ENCODE measurements at places on chromosomes 1 and 21.

GRCh38 chr1:58939666-58940370, 156.0 kb upstream of the JUN start:
- DNase-seq, result no peak

- no peak for DNase-seq
These were observed 2.1 kb upstream of the RD3 start for GRCh38 chr1:211493876-211494653.

DNA sequence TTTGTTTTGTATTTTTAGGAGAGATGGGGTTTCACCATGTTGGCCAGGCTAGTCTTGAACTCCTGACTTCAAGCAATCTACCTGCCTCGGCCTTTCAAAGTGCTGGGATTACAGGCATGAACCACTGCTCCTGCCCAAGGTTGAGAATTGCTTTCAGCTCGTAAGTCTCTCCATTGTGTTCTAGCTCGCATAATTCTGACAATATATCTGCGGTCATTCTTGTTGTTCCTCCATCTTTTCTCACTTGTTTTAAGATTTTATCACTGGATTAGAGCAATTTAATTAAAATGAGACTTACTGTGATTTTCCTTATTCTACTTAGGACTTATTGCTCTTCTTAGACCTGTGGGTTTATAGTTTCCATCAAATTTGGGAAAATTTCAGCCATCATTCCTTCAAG, 102.9 kb downstream of the AHCTF1 start:
- DNase-seq, result no peak

DNA sequence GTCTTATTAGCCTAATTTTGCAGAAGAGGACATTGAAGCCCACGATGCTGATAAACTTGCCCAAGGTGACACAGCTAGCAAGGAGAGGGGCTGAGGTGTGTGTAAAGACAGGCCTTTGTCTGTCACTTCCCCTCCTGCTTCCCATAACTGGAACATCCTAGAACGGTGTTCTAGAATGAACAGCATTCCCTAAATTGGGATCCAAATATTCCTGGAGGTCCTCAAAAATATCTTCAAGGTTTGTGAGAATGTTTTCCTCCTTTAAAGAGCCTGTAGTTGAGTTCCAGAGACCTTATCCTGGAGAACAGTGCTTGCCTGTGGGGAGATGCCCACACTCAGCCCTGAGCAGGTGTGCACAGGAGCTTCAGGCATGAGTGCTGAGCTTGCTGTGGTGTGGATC, 41.5 kb upstream of the SAMD13 start:
- DNase-seq, result no peak

DNA sequence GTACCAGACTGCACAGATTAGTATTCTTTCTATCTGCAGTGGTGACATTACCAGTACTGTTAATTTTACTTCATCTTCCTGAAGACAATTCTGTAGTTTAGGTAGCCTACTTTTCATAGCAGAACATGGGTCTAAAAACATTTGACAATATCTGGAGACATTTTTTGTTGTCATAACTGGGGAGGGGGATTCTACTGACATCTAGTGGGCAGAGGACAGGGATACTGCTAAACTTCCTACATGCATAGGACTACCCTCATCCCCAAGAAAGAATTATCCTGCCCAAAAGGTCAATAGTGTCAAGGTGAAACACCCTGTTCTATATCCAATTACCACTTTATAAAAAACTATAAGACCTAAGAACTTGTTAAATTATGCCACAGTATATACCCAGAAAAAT, 3.4 kb upstream of the ARHGAP29 start:
- DNase-seq, result no peak

- no peak for DNase-seq
These were observed 68.9 kb downstream of the CAMTA1 start for GRCh38 chr1:6854166-6854565.

- no peak for DNase-seq
These were observed 6.9 kb upstream of the GALE start for GRCh38 chr1:23807453-23807852.

DNA sequence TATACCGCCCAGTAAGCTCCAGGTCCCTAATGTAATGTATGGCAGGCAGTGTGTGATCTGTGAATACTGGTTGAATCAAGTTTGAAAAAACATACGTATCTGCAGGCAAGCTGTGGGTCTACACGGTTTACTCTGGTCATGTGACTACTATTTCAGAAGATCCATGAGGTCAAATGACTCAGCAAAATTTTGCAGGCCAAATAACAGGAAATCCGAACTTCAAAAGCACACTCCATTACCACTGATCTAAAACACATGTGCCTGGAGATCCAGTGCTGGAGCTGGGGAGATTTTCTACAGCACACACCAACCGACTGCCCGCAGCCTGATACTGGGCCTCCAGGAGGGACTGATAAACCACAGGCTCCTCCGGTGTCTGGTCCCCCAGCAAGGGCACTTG, 64.5 kb upstream of the SLC44A3 start:
- no peak for DNase-seq

DNA sequence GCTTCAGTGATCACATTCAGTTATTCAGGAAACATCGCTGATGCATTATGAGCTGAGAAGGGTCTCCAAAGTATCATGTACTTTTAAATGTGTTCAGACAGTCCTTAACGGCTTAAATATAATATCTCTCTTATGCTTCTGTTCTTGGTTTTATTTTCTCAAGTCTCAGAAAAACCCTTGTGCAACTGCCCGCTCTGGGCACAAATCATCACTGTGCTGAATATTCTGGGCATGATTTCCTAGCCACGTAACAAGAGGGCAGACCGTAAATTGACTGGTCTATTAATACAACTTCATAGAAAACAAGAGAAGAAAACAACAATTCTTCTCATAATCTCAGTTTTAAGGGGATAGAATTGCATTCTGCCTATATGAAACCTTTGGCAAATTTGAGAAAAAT, 96.5 kb upstream of the EXO1 start:
- no peak for DNase-seq

GRCh38 chr21:43880111-43880985, 15.3 kb downstream of the AGPAT3 start:
- no peak for DNase-seq

DNA sequence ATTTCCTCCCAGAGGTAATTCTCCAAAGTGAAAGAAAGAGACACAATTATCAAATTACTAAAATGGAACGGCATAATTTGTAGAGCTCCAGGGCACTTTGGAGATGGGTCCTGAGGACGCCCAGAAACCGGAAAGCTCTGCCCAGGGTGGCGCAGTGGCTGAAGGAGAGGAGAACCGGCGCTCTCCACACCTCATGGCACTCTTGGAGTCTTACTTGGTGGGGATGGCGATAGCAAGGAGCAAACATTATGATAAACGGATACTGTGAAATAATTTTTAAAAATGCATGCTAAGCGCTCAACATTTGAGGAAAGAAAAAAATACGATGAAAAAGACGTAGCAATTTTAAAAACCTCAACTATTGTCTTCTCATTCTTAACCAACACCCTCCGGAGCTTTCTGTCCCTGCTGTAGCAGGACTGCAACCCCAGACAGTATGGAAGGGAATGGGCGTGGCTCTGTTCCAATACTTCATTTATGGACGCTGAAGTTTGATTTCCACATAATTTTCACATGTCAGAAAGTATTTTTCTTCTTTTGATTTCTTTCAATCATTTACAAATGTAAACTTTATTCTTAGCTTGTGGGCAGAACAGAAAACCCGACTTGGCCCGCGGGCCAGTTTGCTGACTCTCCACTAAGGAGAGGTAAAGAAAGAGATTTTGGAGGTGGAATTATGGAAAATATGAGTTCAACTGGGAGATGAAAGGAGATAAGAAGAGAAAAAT, 1.1 kb downstream of the S100A11 start:
- DNase-seq, result no peak

DNA sequence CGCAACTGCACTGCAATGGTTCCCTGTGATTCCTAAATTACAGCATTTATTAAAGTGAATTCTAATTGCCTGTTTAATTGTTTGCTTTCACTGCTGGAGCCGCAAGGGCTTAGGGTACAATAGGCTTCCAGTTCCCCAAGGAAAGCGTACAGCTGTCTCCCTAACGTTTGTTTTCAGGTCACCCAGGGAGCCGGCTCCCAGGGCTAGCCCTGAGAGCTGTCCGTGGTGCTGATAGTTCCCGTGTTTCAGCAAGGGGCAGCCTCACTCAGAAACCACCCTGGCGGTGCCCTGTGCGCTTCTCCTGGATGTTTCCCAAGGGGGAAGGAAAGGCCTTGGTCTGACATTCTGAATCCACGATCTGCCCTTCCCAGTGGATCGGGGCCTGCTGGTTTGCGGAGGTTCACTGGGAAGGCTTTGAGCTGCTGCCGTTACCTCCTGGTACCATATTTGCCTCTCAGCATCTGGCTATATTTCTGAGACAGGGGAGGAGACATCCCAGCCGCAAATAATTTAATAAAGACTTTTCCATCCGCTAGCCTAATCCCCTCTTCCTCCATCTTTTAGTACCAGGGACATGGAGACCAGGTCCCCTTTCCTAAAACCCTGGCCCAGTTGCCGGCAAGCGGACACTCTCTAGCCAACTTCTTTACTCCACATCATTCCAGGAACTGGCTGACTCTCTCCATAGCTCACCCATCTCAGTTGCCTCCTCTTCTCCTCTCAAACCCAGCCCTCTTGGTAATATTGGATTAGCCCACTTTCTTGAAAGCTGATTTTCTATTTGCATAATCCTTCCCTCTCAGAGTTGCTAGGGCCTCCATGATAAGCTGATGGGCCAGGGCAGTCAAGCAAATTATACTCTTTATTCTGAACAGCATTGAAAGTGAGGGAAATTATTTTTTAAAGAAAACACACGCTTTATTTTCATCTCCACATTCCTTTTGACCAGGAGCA, 149.0 kb downstream of the IGSF21 start:
- DNase-seq, result no peak

DNA sequence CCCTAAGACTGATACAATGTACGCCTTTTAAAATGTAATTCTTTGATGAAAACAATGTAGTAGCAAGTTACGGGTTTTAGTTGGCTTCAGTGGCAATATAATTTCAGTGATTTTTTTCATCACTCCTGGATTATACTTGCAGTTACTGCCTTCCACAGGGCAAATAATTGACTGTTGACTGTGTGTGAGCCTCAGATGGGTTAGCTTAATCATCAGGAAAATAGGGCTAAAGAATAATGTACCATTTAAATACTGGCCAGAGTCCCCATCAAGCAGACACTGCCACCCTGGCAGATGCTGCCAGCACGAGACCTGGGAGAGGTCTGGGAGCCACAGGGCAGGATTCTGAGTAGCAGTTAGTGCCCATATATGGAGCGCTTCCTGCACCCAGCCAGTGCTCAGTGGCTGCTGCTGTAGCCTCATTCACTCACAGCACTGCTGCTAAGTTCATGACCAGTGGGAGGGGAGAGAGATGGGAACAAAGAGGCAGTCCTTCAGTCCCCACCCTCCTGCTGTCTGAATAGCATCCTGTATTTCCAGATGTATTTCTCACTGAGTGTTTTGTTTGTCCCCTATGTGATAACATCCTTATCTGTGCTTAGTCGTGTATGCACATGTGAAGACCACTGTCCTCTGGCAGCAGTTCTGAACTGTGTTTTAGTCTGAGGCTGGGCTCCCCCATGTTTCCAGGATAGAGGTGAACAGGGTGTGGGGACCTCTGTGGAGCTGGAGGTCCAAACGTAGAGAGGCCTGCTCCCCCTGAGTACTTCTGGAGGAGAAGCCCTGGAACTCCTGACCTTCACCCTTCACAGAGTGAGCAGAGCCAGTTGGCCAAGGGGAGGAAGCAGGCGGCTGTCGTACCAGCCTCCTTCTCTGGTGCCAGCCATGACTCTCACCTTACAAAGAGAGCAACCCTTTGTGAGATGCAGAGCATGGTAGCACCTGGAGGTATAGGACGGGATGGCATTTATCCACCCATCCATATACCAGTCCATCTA, 80.4 kb downstream of the ADARB1 start:
- DNase-seq, result no peak

Data from activated T-cell treated with anti-CD3 and anti-CD28 coated beads, Interleukin-2, amount 50 U/mL, for 4 hours (primary cell).